ENCODE measurements at places on chromosomes 13 and 19.

GRCh38 chr13:97074618-97075017, 80.3 kb upstream of the OXGR1 start:
- no peak for DNase-seq

DNA sequence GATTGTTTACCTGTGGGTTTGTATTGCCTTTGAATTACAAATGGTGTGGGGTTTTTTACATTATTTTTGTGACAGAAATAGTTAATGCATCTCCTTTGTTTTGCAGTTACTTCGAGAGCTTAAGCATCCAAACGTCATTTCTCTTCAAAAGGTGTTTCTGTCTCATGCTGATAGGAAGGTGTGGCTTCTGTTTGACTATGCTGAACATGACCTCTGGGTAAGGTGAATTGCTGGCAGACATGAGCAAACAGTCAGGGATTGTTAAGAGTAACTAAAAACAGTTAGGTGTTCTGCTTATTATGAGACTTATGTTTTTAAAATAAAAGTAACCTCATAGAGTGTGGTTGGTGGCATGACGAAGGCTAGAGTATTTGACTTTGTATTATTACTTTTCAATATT, 95.0 kb downstream of the CDK8 start:
- no peak for DNase-seq

GRCh38 chr19:54209058-54209810, 8.6 kb downstream of the RPS9 start:
- DNase-seq, result no peak

- DNase-seq, result no peak
Observed at GRCh38 chr19:51375504-51376221, 3.2 kb upstream of the NKG7 start.

DNA sequence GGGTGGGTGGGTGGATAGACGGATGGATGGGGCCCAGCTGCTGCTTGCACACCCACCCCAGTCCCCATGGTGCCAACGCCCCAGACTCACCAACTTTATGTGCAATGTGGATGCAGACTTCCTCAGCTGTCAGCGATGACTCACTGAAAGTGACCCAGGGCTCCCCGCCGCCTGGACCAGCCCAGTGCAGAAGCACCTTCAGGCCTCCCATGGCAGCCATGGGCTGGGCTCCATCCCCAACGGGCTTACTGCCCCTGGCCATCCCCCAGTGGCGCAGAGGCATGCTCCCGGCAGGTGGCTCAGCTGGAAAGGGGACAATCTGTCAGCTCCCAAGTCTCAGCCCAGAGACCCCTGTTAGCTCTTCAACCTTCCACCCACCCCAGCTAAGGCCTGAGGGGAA, 2.2 kb downstream of the TYK2 start:
- no peak for DNase-seq

All from AG04449 (cell line).